ENCODE measurements at places on chromosomes 3 and 15. TPM values are rescaled to one million over a fixed set of nuclear protein-coding genes. Genes with fewer than 3 reads are reported as not detected.

Gene MAP2K5
- 11.6 TPM for total RNA-seq

Gene RHOV
- 0.43 TPM for total RNA-seq

Gene SPSB4
- total RNA-seq: 0.94 TPM

Gene ERICH6
- total RNA-seq: 0.09 TPM

Gene IL17RB
- total RNA-seq: 0.16 TPM

Gene PAK2
- total RNA-seq: 124 TPM

Gene IGDCC3
- 11.0 TPM for total RNA-seq

Gene POLQ
- total RNA-seq: 1.3 TPM

Gene PLXNA1
- 63.3 TPM for total RNA-seq

Gene CHRNA3
- total RNA-seq: not detected

Gene WDR5B
- total RNA-seq: 3.9 TPM

Gene ASB14
- total RNA-seq: not detected

Gene GPR171
- not detected for total RNA-seq

Gene SELENOT
- total RNA-seq: 130 TPM

Gene RBP2
- not detected for total RNA-seq

Gene KLHL6
- 0.11 TPM for total RNA-seq

Gene CYP11A1
- 0.43 TPM for total RNA-seq

Gene CSPG5
- 1.2 TPM for total RNA-seq

Gene SNTN
- total RNA-seq: not detected

Gene FMN1
- 5.3 TPM for total RNA-seq

Gene GPR27
- 2.0 TPM for total RNA-seq

Gene AMIGO3
- 0.16 TPM for total RNA-seq

Gene SLC51A
- not detected for total RNA-seq

Gene BCHE
- total RNA-seq: 9.2 TPM

Gene TRIM71
- total RNA-seq: 17.2 TPM

Data from astrocyte (in vitro differentiated cells and primary cell).